Cortex of kidney (tissue), 1 donor: ENCODE measurements at places on chromosomes 2 and 18.

GRCh38 chr2:61645911-61646310 lies 107.8 kb upstream of the XPO1 start:
- no peak for DNase-seq

- DNase-seq: no peak
Observed at GRCh38 chr2:199883474-199884212, 27.4 kb upstream of the C2orf69 start.

DNA sequence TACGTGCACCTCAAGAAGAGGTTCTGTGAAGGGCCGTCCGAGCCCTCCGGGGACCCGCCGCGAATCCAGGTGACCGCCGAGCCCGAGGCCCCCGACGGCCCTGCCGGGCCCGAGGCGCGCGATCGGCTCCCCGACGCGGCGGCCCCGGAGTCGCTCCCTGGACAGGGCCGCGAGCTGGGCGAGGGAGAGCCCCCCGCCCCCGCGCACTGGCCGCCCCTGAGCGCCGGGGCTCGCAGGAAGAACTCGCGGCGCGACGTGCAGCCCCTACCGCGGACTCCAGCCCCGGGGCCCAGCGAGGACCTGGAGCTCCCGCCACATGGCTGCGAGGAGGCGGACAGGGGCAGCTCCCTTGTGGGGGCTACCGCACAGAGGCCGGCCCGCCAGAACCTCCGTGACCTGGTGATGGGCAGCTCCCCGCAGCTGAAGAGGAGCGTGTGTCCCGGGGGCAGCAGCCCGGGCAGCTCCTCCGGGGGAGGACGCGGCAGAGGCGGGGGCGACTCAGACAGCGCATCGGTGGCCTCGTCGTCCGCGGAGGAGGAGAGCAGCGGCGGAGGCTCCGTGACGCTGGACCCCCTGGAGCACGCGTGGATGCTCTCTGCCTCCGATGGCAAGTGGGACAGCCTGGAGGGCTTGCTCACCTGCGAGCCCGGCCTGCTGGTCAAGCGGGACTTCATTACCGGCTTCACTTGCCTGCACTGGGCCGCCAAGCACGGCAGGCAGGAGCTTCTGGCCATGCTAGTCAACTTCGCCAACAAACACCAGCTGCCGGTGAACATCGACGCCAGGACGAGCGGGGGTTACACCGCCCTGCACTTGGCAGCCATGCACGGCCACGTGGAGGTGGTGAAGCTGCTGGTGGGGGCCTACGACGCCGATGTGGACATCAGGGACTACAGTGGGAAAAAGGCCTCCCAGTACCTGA lies 812 bp downstream of the SOWAHC start:
- no peak for DNase-seq

DNA sequence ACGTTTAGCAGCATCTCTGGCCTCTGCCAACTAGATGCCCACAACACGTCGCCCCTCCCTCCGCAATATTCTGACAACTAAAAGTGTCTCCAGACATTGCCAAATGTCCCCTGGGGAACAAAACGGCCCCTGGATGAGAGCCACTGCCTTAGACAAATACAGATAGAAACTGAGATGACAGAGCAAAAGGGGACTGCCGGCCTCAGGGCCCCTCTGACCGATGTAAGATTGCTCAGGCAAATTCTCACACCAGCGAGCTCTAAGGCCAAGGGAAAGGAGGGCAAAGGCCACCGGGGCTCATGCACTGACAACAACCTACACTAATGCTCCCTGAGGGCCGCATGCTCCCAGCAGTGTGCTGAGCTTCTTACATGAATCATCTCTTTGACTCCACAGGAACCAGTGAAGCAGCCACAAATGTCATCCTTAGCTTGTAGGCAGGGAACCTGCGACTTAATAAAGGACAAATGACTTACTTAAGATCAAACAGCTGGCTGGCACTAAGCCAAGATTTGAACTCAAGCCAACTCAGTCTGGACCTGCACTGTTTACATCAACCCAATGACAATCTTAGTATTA lies 228.5 kb downstream of the TTC32 start:
- DNase-seq: no peak

DNA sequence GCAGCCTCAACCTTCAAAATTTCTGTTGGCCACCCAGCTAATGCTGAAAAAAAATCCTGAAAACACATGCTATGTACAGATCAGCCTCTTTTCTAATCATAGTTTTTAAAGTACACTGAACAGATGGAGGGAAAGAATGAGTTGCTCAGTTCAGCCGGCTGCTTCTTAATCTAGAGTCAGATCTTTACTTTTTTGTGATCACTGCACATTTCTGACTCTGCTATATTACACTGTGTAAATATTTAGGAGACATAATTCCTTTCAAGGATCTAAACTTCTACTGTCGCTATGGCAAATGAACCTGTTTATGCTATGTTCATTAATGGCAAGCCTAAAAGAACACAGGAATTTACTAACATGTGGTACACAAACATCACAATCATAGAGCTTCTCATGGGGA lies 114.2 kb downstream of the SRBD1 start:
- DNase-seq: no peak

DNA sequence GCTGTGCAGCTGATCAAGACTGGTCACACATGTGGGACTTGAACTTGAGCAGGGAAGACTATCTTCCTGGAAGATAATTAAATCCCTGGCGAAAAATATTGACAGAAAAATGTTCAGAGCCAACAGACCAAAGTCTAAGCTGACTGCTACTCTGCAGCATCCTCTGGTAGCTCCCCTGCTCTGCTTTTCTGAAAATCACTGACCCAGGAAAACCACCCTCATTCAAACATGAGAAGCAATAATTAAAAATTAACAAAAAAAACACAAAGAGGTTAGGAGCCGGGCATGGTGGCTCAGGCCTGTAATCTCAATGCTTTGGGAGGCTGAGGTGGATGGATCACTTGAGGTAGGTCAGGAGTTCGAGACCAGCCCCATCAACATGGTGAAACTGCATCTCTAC lies 151.9 kb downstream of the SCG2 start:
- no peak for DNase-seq

- no peak for DNase-seq
Observed at GRCh38 chr2:20589975-20590703, 60.8 kb downstream of the HS1BP3 start.

DNA sequence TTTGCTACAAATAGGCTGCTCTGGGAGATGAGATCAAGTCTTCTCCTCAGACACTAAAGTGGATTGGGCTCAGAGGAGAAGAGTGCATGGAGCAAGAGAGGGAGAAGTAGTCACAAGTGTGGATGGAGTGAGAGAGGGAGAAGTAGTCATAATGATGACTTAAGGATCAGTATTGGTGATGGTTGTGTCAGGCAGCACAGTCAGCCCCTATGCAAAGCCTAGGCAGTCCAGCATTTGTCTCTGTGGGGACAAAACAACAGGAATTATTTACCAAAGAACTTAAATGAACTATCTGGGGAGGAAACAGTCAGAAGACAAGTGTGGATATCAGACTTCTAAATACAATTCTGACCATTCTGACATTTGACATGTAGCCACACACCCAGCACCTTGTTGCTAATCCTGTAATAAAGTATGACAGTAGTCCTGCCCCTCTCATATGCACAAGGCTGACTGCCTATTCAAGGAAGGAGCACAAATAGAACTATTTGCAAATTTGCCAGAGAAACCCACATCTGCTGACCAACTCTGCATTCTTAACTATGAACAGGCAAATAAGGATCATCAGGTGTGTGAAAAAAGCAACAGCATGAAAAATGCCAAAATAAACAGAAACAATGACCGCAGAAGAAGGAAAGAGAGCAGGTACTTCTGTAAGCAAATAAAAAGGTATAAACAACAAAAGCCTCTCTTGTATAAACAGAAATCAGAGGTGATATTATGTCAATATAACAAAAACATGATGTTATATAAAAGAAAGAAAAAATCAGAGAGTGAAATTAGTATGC lies 1597.9 kb upstream of the ACVR2A start:
- no peak for DNase-seq

GRCh38 chr2:134161170-134161547 lies 92.7 kb upstream of the MGAT5 start:
- DNase-seq: no peak

GRCh38 chr2:225008179-225008856 lies 34.0 kb downstream of the DOCK10 start:
- DNase-seq: no peak

- no peak for DNase-seq
Observed at GRCh38 chr2:14475994-14476393, 156.5 kb upstream of the LRATD1 start.

DNA sequence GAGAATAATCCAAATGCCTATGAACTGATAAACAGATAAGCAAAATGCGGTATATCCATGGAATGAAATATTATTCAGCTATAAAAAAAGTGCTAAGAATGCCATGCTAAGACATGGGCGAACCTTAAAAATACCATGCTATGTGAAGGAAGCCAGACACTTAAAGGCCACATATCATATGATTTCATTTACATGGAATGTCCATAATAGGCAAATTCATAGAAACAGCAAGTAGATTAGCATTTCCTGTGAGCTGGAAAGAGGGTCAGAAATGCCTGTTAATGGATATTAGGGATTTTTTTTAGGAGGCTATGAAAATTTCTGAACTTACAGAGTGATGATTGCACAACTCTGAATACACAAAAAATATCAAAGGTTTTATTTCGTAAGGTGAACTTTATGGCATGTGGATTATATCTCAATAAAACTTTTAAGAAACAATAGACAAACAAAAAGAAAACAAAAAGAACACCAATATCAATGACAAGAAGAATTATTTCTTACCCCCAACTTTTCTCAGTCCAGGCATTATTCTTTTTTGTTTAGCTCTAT lies 1207.7 kb downstream of the SUCLG1 start:
- DNase-seq: no peak

GRCh38 chr2:173458991-173459780 lies 104.5 kb downstream of the CDCA7 start:
- DNase-seq: no peak

- no peak for DNase-seq
Observed at GRCh38 chr2:241935314-241935713, 65.8 kb downstream of the RTP5 start.

GRCh38 chr2:236205867-236206645 lies 37.9 kb upstream of the GBX2 start:
- DNase-seq: no peak

- no peak for DNase-seq
Observed at GRCh38 chr2:232843834-232844233, 26.2 kb upstream of the SNORC start.

DNA sequence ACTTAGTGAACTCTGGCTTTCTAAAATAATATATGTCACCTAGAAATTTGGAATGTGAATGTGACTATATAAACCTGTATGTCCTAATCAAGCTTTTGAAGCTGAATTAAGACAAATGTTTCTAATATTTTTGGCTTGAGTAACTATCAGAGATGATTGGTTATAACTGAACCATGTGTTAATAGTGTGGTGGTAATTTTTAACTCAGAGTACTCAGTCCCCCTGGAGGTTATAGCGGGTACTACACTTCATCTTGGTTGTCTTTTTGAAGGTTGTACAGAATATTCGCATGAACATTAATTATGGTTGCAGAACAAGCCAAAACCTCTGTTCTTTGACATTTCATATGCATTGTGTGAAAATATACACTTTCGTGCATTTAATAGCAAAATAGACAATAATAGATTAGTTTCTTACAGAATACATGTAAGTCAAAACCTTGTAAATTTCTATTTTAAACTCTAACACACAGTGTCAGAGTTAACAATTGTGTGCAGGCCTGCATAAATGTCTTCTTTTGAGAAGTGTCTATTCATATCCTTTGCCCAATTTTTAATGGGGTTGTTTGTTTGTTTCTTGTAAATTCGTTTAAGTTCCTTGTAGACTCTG lies 86.0 kb downstream of the OSBPL6 start:
- no peak for DNase-seq

DNA sequence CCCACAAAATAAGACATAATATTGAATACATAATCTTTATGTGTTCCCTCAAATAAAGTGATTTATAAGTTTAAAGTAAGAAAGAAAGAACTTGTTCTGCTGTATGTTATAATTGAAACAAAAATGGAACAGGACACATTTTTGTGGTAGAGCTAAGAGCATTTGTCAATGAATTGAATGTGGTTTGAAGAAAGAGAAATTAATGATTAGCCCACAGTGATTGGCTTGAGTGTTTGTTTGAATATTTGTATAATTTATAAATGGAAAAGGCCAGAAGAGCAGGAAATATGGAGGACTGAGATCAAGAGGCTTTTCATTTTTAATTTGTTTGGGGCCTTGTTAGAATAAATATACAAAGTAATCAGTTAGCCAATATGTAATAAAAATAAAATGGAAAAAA lies 395.1 kb upstream of the CDH19 start:
- no peak for DNase-seq

- DNase-seq: no peak
Observed at GRCh38 chr2:134836986-134837385, 1.4 kb upstream of the ACMSD start.

DNA sequence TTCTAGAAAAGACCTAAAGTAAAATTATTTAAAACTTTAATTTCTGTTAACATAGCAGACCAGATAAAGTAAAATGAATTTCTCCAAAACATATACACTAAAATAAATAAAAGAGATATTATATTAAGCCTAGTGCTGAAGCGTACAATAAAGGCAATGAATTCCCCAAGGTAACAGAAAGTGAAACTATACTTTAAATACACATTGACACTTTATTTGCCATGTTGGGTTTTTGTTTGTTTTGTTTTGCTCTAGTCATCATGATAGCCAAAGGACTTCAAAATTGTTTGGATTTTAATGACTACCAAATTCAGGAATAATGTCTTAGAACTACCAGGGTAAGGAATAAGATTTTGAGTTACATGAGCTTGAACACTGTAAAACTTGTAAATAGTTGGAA lies 413.3 kb downstream of the LRRTM4 start:
- no peak for DNase-seq

GRCh38 chr18:8661754-8662559 lies 43.4 kb upstream of the MTCL1 start:
- DNase-seq: no peak

DNA sequence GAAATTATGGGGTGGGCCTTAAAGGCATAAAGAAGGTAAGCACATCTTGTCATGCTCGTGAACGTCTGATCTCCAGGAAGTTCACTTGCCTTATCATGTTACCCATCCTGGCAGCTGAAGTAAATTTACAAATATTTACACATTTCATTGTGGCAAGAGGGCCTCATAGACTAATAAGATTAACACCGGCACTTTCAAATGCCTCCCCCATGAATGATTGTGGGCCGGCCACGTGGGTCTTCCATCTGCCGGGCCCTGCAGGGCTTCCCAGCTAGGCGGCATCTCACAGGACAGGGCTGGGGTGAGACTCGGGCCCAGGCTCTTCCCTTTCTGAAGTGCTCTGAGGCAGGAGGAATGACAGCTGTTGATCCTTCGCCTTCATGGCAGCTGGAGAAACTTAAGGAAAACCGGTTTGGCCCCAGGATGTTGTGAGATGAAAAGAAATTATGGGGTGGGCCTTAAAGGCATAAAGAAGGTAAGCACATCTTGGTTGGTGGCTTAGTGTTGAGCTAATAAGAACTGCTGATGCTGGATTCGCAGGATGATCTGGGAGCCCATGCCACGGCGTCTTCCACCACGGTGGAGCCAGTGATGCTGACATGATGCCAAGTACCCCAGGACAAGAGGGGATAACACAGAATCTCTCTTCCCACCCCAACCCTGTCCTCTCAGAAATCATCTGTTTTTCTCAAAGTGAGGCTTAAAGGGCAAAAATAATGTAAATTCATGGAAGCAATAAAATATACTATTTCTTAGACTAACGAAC lies 176.3 kb downstream of the SEPTIN10 start:
- DNase-seq: no peak
